Astrocyte of the hippocampus (primary cell): ENCODE measurements at places on chromosomes 6 and 20.

DNA sequence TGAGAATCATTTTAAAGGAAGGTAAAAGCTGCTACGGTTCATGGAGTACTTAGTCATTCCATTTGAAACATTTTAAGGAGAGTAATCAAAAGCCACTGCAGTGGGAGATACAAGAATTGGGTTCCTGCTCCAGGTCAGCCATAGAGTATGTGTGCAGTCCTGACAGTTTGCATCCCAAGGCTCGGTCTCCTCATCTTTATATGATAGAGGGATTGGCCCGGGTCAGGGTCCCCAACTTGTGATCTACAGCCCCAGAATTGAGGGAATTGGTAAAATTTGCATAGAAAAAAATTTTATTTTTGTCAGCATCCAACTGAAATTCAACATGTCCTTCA lies 147.4 kb upstream of the PRND start:
- DNase-seq, result no peak

DNA sequence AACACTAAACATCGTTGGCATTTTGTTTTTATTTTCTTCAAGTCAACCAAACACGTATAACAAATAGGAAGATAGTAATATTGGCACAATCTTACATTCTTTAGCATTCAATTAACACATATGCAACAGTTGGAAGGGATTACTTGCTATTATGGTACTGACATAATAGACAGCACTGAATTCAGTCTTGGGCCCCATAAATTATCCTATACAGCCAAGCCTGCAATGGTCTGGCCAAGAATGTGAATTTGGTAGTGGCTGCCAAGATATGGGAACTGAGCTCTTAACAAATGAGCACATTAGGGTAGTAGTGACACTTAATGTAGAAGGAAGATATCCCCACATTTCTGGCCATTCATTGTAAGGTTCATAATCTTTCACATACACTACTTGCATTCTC lies 44.8 kb upstream of the ARHGAP18 start:
- DNase-seq, result no peak

DNA sequence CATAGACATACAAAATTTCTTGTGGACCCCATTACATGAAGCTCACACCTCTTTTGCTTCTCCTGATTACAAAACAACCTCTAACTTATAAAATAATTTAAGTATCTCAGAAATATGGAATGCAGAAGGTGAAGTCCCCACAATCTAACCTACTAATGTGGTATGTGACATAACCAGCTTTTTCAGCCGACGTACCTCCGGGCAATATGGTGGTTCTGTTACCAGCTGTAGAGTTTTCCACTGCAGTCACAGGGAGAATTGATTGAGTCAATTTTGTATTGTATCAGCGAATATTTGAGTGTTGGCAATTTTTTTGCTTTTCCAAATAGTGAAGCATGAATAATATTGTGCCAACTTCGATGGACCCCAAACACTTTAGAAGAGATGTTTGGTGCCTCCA lies 15.7 kb upstream of the SPO11 start:
- no peak for DNase-seq

GRCh38 chr6:26544473-26544872 lies 6.3 kb downstream of the HMGN4 start:
- DNase-seq, result no peak

- DNase-seq, result no peak
Measured at GRCh38 chr6:166257911-166258318, 50.3 kb downstream of the PRR18 start.

- DNase-seq, result peak; percentile 63
Measured at GRCh38 chr6:38638941-38639497, 710 bp downstream of the BTBD9 start.

GRCh38 chr6:147509891-147510290 lies 1.4 kb downstream of the SAMD5 start:
- no peak for DNase-seq

DNA sequence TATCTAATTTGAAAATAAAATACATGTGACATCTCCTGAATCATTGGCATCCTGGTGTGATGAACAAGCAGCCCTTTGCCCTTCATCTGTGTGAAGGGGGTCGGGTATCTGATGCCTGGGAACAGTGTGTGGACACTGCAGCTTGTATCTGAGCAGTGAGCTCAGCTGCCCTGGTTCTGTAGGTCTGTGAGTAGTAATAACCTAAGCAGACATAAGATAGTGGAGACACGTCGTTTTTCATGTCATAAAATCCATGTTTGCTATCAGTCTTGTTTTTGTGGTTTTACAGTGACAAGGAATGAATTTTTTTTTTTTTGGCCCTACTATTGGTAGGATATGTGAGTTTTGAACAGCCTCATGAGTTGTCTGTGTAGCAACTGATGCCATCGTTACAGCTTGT lies 133.0 kb downstream of the JARID2 start:
- no peak for DNase-seq

DNA sequence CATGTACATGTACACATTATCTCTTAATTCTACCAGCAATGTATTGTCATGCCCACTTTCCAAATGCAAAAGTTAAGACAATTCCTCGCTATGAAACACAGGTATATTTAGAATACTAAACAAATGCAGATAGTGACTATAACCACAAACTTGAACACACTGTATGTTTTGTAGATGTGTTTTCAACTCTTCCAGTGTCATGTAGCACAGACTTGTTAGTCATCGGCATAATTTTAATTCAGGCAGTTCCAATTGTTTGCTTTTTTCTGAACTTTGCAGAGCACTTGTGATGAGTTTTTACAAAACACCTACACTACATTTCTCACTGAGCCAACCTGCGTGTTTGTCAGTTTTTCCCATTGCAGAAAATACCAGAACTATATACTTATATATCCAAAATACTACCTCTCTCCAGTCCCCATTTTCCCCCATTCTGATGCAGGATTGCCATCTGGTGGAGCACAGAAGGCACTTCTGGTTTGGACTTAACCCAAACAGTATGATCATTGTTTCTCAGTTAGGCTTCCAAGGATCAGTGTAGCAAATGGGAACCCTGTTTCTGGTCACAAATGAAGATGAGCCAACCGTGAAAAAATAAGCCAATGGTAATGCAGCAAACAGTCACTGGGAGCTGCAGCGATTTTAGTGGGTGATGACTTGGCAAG lies 143.4 kb downstream of the ADGRB3 start:
- peak; percentile 82 for DNase-seq

DNA sequence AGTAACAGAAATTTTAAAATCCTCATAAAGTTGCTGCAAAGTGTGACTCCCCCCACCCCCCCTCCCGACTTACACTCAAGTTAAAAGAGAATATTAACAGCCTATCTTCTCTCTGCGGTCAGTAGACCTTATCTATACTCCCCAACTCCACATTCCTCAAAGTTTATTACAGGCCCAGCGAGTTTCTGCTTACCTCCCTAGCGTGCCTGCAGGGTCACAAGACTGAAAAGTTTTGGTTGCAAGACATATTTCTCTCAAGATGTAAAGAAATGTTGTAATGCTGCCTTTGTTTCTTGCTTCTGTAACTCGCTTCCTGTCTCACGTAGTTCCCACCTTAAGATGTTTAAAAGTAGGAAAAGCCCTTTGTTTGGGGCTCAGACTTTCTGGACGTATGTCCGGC lies 699.6 kb downstream of the PHF3 start:
- DNase-seq, result no peak

DNA sequence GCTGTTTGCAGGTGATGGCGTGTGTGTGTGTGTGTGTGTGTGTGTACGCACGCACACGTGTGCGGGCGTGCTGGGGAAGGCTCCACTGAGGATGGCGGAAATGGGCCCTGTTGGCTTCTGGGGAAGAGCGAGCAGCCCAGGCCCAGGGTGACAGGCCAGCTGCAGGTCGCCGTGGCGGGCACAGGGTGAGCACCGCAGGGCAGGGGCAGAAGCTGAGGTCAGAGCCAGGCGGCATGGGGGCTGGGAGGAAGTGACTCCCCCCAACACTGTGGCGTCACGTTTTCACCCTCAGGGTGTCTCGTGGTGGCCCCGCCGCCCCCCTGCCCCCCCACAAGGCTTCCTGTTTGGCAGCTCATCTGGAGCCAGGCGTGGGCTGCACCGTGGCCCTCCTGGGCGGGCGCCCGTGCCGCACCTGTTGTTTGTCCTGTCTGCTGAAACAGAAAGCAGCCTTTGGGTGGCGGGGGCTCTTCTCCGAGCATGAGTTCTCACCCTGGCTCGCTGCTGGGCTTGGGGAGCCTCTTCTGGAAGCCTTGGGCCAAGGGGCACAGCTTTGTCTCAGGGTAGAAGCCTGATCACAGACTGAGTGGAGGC lies 7.1 kb downstream of the RBM38 start:
- no peak for DNase-seq

- no peak for DNase-seq
Measured at GRCh38 chr6:18053078-18053477, 65.6 kb upstream of the KIF13A start.

- peak; percentile 91 for DNase-seq
Measured at GRCh38 chr6:150599199-150600009, at the start of gene PLEKHG1. TSS of gene PLEKHG1 (plus strand) at chr6:150599885. CDS start at chr6:150733682, 133,797 bp downstream.

DNA sequence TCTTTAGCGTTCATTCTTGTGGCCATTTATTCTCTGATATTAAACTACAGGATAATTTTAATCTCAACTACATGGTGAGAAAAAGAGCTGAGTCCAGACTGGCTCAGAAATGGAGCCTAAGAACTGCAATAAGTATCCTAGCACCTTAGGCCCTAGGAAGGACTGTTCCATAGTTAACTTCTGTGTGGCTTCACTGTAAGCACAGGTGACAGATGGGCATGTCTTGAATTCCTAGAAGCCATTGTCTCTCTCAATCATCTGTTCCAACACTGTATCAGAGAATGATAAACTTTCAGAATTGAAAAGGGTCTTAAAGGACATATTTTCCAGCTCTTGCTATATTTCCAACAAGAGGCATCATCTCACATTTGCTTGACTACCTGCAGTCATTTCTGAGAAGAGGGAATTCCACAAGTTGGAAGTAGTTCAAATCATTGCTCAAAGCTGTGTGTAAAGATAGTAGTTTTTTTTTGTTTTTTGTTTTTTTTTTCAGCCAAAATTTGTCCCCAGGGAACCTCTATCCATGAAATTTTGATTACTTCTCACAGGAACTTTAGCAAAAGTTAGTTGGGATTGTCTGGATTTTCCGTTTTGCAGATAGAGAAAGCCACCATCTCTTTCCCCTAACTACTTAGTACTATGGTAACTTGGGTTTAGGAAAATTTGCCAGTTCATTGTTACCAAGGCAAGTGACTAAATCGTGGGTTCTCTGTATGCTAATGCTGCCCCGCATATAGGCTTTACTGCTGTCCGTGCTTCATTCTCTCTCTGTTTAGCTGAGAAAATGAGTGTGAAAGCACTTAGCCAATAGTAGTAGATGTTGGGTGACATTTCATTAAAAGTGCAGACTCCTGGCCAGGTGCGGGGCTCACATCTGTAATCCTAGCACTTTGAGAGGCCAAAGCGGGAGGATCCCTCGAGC lies 47.2 kb downstream of the KCNS1 start:
- DNase-seq, result peak; percentile 29

DNA sequence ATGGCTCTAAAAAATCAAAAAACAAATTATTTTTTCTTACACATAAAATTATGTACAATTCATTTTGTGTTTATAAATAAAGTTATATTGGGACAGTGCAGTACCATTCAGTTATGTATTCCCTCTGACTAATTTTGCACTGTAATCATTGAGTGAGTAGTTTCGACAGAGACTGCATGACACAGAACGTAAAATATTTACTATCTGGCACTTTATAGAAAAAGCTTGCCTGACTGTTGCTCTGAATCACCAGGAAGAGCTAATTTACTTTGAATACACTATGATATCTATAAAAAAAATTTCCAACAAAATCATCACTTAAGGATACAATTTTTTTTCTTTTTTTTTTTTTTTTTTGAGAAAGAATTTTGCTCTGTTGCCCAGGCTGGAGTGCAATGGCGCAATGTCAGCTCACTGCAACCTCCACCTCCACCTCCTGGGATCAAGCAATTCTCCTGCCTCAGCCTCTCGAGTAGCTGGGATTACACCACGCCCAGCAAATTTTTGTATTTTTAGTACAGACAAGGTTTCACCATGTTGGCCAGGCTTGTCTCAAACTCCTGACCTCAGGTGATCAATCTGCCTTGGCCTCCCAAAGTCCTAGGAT lies 11.0 kb upstream of the KHDC1L start:
- peak; percentile 19 for DNase-seq

DNA sequence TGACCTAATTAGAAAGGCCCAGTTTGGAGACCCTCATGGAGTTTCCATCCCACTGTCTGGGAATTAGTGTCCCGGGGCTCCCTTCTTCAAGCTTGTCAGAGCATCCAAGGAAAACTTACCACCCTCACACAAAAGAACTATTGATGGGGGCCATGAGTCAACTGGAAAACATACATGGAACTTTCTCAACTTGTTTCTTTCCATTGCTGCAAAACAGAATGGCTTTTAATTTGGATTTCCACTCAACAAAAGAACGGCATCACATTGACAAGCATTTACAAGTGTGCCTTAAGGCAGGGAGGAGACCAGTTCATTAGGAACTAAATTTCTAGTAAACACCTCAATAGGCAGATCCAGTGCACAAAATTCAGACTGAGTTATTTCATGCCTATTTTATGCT lies 289.1 kb upstream of the PREP start:
- DNase-seq, result peak; percentile 30

DNA sequence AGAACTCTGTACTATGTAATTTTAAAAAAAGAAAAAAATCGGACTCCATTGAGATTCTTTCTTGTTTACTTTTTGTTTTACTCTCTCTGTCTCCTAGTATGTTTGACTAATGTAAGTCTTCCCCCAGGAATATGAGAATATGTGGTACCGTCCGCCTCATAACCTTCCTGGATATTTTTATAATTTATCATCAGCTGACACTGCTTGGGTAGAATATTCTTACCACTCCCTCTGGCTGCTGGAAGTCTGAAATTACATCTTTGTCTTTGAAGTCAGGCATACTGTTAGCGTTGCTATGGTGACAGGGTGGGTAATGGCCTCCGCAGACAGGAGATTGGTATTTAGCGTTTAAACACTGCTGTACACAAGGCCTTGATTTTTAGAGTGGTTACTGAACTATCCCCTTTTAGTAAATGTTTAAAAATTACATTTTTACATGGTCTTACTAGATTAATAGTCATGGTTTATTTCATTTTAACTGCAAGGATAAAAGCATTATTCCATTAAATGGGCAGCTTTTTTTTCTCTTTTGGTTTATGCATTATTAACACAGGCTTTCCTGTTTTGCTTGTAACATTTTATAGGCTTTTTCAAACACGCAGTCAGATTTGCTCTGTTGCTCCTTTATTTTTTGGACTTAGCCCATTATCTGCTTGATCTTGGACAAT lies 176.4 kb downstream of the ARID1B start:
- peak; percentile 96 for DNase-seq

GRCh38 chr6:132084811-132085509 lies 133.8 kb upstream of the CCN2 start:
- peak; percentile 94 for DNase-seq

GRCh38 chr6:149941583-149942460 lies at the start of gene ULBP2:
TSS of gene ULBP2 (plus strand) at chr6:149942014. CDS start at chr6:149942073, 59 bp downstream.
- peak; percentile 97 for DNase-seq

GRCh38 chr6:5896476-5897200 lies 110.1 kb downstream of the NRN1 start:
- DNase-seq, result no peak
